Stimulated activated CD8-positive, alpha-beta memory T cell treated with anti-CD3 and anti-CD28 coated beads, Interleukin-4, amount 100 ng/mL, for 1 hour (primary cell): ENCODE measurements at places on chromosomes 16 and 17.

- no peak for DNase-seq
Measured at GRCh38 chr17:28711723-28712031, at the start of gene PROCA1. PROCA1 (minus strand) TSS chr17:28711888; CDS start chr17:28711660, 228 bp downstream.

DNA sequence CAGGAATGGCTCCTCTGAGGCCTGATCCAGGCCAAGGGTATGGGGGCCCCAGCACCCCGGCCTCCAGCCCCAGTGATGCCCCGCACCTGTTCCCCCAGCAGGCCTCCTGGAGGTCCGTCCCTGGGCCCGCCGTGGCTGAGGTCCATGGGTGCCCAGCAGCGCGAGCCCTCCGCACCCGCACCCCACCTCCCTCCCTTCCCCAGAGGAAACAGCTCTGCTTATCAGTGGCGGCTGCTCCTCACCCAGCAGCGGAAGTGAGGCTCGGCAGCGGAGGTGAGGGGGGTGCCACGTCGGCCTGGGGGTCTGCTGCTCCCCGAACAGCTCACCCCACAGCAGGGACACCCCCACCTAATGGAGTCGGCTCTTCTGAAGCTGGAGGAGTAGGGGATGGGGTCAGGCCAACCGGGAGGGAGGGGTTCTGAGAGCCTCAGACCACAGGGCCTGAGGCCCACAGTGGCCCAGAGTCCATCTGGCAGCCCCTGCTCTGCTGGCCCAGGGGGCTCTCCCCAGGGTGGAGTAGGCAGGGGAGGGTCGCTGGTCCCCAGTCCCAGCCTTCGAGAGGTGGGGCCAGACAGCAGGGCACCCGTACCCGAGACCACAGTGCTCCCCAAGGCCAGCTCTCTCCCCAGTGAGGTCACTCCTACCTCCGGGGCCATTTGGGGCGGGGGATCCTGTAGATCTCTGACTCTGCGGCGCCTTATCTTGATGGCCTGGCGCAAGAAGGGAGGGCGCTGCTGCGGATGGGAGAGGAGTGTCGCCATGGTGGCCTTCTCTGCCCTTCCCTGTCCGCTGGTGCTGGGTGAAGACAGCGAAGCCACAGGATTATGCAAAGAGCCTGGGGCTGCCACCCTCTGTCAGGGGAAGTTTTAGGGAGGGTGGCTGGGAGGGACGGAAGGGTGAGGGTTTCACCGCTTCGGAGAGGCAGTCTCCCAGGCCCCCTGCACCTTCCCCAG, at the start of gene UNC13D:
TSS of gene UNC13D (minus strand) at position 828 of the 953 bp plus-strand sequence. CDS start at position 761, 67 bp downstream.
- DNase-seq = no peak

- DNase-seq = no peak
Measured at GRCh38 chr17:74921026-74921681, 1.9 kb downstream of the USH1G start.

GRCh38 chr16:77789085-77790008, 983 bp downstream of the VAT1L start:
- DNase-seq = no peak
